ENCODE measurements at places on chromosomes 3 and 15.

DNA sequence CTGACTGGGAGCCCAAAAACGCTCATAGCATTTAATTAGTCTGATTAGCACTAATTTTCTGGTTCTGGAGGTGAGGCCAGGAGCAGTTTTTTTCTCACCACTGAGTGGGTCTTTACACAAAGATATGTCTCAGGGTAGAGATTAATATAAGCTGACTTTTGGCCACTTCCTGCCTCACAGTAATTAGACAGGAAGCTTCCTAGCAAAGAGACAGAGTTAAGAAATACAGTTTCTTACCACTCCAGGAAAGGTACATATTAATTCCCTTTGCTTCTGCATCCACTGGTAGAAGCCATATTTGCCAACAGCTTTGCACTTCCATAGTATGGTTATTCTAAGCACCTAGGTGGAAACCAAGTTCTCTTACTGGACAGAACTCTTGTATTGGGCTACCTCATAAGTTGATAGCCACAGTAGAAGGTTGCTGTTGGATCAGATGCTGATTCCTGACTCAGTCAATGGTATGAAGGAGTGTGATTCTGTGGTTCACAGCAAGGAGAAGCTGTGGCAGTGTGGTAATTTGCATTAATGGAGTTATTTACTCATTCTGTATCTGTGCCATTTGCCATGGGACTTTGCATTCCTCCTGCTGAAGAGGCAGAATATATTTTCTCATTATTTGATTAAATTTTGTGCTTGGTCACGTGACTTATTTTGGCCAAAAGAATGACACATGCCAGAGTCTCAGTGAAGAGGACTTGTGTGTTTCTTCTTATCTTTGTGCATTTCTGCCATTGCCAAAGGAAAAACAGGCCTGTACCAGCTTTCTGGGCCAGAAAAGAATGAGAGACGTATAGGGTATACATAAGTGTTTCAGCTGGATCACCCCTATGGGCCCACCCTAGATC, 17.5 kb upstream of the ZBTB20 start:
- DNase-seq: no peak

DNA sequence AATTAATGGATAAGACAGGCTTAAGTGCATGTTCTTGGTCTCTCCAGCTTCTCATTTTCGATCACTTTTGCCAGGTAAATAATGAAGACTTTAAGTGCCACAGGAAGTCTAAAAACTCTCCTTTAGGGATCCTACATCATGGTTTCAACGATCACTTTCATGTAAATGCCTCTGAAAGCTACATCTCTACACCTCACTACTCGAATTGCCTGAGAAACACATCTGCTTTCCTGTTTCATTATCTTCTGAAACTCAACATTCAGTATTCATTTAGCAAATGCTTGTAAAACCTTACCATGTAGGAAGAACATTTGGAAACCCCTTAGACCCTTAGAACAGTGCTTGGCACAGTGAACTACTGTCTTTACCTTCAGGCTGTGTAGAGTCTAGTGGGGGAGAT, 16.2 kb downstream of the THAP10 start:
- DNase-seq: no peak

- DNase-seq: no peak
These were observed 88.6 kb downstream of the STT3B start for GRCh38 chr3:31621314-31621713.

DNA sequence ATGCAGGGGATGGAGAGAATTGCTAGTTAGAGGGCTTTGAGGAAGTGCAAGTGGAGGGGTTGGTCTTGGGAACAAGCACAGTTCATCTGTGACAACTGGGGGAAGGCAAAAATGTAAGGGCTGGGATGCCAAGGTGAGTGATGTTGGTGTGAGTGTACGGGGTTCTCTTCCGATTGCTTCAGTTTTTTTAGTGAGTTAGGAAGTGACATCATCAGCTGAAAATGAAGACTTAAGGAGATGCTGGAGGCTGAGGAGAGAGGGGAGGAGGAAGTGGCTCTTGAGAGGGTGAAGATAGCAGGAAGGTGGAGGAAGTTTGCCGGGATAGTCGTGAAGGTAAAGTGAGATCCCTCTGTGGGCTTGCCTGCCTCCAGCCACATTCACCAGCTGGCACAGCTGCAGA, 12.7 kb downstream of the TICRR start:
- no peak for DNase-seq

- DNase-seq: no peak
These were observed 495.9 kb upstream of the NAALADL2 start for GRCh38 chr3:174363256-174363655.

DNA sequence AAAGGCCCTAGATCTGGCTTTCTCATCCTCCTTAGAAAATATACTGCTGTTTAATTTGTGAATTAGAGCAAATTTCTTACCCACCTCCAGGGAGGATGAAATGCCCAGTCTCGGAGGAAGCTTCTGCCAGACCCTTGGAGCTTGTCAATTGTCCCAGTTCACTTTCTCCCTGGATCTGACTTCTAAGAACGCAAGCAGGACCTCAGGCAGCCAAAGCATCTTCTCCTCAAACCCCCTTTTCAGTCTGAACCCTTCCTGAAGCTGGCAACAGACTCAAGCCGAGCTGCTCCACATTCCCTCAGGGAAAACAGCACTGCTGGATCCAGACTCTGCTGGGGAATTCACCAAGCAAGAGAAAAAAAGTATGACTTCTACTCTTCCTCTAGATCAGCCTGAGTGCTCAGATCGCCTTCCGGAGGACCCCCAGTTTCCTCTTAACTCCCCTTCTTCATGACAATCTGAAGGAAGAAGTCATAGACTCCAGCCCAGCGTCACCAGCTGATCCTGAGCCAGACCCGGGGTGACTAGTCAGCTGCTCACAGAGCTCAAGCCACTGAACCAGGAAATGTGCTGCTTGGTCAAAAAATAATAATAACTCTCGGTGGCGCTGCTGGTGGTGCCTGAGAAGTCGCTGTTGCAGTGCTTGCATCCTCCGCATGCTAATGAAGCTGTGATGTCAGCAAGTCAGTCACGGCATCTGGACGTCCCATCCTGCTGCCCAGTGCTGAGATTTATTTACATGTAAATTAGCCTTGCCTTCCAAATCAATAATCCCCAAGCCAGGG, at the start of gene PRICKLE2:
Gene PRICKLE2 (minus strand): TSS at position 641 of the 785 bp plus-strand sequence. CDS start 26,539 bp downstream, outside the sequence.
- DNase-seq: no peak

DNA sequence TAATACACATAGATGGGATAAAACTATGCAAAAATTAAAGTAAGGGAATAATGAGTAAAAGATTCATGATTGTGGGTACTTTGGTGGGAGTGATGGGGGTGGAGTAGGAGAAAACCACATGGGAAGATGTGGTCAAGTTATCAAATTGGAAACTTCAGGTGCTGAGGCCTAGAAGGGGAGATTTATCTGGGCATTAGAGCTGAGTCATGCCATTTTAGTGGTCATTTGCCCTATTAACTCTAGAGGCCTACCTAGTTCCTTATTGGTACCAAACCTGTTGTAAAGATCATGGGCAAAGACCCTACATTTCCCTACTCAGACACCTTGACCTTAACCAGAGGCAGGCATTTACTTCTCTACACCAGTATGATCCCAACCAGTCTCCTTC, 125.9 kb upstream of the BCL6 start:
- DNase-seq: no peak

- no peak for DNase-seq
These were observed 13.2 kb downstream of the CTSH start for GRCh38 chr15:78931439-78932257.

- no peak for DNase-seq
These were observed 159.8 kb downstream of the ADAMTSL3 start for GRCh38 chr15:83813682-83814081.

- DNase-seq: no peak
These were observed 54.6 kb downstream of the UMPS start for GRCh38 chr3:124784686-124785382.

- DNase-seq: no peak
These were observed 31.3 kb downstream of the MGA start for GRCh38 chr15:41691471-41691870.

GRCh38 chr15:31471731-31472430, 145.2 kb downstream of the KLF13 start:
- no peak for DNase-seq

DNA sequence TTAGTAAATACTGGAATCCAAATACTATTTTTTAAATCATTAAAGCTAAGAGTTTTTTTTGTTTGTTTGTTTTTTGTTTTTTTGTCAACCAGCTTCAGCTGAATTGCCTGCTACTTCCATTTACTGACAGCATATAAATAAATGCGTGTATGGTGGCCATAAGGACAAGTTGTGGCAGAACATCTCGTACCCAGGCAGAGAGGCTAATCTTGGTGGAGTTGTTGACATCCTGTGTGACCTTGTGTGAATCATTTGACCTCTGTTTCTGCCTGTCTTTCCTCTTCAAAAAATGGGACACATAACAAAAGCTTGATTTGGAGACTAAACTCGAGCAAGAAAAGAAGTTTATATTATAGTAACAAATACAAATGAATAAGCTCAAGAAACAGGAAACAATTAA, 734.2 kb downstream of the MCTP2 start:
- no peak for DNase-seq

DNA sequence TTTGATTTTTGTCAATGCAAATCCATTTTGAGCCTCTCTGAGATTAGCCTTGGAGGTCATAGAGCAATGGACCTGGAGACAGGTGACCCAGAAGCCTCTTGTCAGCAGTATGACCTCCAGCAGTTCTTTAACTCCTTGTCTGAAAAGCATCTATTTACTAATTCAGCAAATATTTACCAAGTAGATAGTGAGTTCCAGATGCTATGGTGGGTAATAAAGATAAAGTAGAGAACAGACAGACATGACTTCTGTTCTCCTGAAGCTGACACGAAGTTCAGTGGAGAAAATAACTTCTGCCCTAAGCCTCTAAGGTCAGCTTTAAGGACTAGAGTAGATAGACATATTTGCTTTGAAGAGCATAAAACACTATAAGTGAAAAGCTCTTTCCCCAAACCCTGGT, 26.6 kb downstream of the SEMA6D start:
- DNase-seq: no peak

DNA sequence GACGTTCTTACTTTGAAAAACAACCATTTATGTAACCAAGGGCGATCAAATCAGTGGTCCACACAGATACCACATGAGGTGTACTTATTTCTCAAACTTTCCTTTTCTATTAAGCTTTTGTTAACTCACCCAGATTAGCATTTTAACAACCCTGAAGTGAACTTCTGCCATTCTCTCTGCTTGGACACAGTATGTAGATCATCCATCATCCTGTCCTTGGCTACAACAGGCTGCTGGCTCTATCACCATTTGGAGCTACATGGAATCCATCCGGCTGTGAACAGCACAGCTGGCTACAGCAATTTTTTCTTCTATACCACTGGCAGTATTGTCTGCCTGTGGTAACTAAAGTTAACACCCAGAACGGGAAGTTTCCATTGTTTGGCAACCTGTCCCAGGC, 4.4 kb downstream of the SEMA6D start:
- no peak for DNase-seq

GRCh38 chr15:101482526-101483371, 6.8 kb downstream of the PCSK6 start:
- no peak for DNase-seq

DNA sequence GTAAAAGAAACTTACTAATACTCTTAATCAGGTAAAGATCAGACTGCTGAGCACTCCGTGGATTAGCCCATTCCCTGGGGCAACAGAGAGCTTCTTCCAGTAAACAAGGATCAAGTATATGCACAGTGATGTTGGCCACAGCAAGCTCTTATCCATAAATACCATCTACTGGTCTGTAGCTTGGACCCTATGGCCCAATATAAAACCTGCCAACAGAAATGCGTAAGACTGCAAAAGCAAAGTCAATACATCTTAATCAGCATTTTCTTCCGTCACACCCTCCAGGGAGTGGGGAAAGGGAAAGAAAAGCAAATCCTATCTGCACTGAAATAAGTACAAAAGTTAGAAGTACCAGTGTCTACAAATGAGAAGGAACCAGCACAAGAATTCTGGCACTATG, 1082.1 kb downstream of the ZPLD1 start:
- DNase-seq: no peak

DNA sequence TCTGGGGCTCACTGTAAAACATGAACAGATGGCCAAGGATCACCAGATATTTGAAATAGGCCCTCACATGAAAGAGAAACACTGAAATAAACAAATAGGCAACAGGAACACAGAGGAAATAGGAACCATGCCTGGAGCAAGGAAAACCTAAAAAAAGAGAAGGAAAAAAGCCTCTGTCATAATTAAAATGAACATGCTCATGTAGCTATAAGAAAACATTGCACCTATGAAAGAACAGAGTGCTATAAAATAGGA, 102.4 kb downstream of the RAB11A start:
- no peak for DNase-seq

DNA sequence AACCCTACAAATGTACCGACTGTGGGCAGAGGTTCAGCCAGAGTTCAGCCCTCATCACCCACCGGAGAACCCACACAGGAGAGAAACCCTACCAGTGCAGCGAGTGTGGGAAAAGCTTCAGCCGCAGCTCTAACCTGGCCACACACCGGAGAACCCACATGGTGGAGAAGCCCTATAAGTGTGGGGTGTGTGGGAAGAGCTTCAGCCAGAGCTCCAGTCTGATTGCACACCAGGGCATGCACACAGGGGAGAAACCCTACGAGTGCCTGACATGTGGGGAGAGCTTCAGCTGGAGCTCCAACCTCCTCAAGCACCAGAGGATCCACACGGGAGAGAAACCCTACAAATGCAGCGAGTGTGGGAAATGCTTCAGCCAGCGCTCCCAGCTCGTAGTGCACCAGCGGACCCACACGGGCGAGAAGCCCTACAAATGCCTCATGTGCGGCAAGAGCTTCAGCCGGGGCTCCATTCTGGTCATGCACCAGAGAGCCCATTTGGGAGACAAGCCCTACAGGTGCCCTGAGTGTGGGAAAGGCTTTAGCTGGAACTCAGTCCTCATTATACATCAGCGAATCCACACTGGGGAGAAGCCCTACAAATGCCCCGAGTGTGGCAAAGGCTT, 20.7 kb downstream of the ZSCAN2 start:
- no peak for DNase-seq

- no peak for DNase-seq
These were observed 501 bp downstream of the DMXL2 start for GRCh38 chr15:51621936-51622603.

GRCh38 chr15:93895976-93896770, 335.2 kb upstream of the MCTP2 start:
- DNase-seq: no peak

DNA sequence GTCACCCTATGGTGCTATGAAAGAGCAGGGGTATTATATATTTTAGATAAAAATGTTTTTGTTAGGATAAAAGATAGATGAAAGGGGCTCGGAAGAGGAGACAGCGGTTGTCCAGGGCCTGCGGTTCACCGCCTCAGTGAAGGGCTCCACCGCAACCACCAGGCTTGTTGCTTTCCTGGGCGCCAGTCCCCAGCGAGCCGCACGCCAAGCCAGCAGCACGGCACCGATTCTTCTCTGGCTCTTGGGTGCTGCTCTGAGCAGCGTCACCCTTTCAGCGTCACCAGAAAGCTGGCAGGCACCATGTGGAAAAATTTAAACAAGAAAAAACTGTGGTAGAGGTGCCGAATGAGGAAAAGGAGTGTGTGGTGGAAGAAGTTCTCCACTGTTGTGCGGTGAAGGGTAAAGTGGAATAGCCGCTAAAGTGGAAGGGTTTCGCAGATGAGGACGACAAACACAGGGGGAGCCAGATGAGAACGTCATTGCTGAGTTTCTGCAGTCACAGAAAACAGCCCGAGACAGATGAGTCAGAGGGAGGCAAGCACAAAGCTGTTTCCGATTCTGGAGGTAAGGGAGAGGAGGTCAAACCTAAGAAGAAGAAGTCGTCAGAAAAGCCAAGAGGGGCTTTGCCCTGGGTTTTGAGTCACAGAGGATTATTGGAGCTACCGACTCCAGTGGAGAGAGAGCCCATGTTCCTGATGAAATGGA, 569.2 kb downstream of the ZBBX start:
- DNase-seq: no peak
